Foreskin melanocyte (primary cell): ENCODE measurements at places on chromosomes 6 and 20.

- DNase-seq, result no peak
Measured at GRCh38 chr6:156777577-156778453, 637 bp downstream of the ARID1B start.

- no peak for DNase-seq
Measured at GRCh38 chr6:140180306-140180705, 805.9 kb upstream of the CITED2 start.

- DNase-seq, result no peak
Measured at GRCh38 chr6:53086302-53086701, 21.1 kb downstream of the FBXO9 start.

DNA sequence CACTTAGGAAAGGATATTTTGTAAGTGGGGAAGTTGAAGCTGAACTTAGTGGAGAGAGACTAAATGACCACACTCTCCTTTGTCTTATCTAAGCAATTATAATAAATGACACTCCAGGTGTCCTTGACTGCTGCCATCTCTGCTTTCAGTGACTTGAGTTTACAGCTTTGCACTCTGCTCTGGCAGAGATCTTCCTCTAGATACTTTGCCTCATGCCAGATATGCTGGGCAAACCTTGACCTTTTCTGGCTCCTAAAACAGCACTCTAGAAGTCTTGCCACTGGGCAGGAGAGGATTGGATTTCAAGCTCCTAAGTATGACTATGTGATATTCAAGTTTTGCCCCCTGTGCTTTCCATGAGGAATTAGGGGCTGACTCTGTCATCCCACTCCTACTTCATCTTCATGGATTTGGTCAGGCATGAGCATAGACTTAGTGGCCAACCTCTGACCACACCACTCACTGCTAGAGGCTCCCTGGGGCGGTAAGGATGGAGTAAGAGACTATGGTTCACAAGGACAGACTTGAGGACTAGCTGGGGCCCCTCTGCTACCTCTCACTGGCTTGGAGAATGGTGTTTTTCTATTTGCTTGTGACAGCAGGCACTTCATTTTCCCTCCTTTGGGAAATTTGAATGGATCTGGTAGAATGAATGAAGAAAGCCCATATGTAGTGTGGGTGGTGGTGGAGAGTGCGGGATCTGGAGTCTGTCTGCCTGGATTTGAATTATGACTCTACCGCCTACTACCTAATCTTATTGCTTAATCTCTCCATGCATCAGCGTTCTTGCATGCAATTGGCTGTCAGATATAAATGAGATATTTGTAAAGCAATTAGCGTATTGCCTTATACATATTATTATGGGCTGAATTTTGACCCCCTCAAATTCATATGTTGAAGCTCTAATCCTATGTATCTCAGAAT lies 191.4 kb downstream of the REV3L start:
- DNase-seq, result no peak

- peak; percentile 5 for DNase-seq
Measured at GRCh38 chr6:143536461-143536865, 24.9 kb upstream of the FUCA2 start.

GRCh38 chr20:45969712-45970634 lies 2.0 kb downstream of the ZNF335 start:
- DNase-seq, result peak; percentile 59

DNA sequence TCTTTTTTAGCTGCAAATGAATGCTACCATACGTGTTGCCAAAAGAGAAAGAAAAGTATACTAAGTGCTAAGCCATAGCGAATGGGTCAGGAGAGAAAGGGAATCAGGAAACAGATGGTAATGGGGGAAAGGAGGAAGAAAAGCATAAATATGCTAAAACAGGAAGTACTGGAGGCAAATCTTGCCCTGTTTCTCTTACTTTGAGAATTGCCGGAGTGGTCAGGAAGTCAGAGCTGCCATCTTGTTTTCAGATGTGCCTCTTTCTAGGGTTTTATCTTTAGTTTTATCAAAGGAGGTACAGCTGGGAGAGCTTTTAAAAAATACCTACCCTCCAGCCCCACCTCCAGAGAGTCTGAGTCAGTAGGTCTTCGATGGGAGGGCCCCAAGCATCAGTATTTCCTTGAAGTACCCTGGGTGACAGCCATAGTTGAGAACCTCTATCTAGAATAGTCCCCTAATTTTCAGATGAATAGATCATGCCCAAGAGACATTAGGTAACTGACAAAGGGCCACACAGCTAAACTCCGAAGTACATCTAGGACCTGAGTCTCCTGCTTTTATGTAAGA lies 193.3 kb downstream of the CLIC5 start:
- no peak for DNase-seq

DNA sequence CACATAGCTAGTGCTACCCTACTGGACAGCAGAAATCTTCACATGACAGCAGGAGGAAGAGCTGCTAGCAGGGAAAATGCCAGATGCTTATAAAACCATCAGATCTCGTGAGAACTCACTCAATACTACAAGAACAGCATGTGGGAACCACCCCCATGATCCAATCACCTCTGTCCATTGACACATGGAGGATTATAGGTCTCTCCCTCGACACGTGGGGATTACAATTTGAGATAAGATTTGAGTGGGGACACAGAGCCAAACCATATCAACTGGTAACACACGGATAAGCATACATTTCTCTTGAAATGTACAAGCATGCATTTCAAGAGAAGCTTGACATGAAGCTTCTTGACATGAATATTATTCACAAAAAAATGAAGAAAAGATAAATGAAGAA lies 64.1 kb downstream of the MMS22L start:
- DNase-seq, result no peak

DNA sequence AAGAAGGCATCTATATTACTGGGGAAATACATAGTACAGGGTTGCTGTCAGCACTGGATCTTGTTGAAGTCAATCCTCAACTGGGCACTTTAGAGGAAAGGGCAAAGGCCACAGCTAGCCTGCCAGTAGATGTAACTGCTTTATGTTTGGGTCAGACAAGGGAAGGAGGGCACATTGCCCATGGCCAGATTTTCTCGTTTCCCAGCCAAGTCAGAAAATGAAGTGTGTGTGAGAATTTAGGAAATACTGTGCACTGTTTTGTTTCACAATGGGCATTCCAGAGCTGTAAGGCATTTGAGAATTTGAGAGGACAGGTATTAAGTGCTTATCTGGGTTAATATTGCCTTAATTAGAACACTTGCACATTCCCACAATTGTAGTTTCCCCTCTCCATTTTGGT lies 183.9 kb upstream of the MCHR2 start:
- DNase-seq, result no peak

DNA sequence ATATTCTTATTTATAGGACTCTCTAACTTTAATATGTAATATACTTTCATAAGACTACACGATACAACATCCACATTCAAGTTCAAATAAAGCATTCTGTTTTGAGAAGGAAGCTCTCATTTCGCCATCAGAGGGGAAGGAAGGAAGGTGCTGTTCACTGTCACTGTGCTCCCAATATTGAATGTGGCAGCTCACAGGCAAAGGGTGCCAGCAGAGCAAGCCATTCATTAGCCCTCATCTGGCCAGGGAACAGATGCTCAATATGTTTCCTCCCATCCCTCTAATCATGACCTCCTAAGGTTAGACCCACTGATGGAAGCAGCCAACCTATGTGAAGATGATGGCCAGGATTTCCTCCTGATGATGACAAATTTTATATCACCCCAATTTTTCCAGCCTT lies 154.4 kb downstream of the DST start:
- DNase-seq, result no peak

DNA sequence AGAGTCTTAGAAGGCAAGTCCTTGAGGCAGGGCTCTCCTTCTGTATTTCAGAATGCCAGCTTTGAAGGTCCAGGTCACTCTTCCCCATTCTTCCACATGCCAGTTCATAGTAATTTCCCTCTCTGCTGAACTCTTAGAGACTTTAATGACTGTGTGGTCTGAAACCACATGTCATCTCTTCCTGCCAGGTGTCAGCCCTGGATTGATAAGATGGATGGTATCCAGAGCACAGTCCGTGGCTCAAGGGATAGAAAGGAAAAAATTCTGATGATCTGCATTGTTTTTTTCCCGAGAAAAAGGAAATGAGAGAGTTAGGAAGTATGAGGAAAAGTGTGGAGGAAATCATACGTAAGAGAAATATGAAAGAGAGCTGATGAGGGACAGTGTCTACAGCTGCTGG lies 250.9 kb downstream of the TPBG start:
- DNase-seq, result no peak

- no peak for DNase-seq
Measured at GRCh38 chr6:134235937-134236751, 81.8 kb downstream of the SGK1 start.

GRCh38 chr6:77038807-77039206 lies 424.5 kb downstream of the HTR1B start:
- no peak for DNase-seq

DNA sequence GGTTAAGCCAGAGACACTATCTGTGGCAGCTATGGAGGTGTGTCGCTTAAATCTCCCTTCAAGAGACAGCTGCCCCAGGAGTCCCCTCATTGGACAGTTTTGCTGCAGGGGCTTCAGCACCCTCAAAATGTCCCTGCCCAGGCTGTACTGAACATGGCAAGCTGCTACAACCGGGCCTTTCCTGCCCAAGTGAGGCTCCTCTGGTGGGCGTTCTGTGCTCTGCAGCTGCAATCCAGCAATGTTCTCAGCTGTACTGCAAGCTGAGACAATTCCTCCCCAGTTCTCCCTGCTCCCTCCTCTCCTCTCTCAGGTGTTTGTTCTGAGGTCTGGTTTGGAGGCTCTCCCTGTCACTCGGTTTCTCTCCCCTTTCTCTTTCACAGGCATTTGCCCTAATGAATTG lies 190.8 kb upstream of the LAMP5 start:
- no peak for DNase-seq

DNA sequence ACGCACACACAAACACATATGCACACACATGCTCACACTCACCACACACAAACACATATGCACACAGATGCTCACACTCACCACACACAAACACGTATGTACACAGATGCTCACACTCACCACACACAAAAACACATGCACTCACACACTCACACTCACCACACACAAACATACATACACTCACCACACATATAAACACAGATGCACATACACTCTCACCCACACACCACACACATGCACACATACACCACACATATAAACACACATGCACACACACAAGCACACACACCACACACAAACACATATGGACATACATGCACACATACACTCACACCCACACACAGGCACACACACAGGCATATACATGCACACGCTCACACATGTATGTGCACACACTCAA lies 112.3 kb downstream of the ERMARD start:
- DNase-seq, result no peak
